ENCODE measurements at places on chromosomes 2 and 18.

GRCh38 chr2:225122583-225123486 is 80.6 kb upstream of the DOCK10 start:
- DNase-seq = peak; percentile 53

DNA sequence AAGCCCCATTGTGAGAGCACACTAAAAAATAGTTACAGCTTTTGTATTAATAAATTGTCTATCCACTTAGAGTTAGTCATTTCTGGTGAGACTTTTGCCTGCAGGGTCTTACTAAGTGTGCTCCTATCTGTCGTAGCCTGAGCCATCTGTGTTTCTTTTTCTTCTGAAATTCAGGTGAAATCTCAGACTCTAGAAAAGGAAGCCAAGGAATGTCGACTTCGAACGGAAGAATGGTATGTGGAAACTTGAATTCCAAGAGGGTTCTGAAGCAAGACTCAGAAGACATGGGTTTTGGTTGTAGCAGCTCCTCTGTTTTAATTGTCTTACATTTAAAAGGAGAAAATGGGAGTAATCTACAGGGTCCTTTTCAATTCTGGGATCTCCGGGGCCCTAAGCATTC is 70.0 kb upstream of the STON1 start:
- DNase-seq = no peak

- no peak for DNase-seq
Measured at GRCh38 chr2:72851333-72851732, 25.5 kb upstream of the EXOC6B start.

DNA sequence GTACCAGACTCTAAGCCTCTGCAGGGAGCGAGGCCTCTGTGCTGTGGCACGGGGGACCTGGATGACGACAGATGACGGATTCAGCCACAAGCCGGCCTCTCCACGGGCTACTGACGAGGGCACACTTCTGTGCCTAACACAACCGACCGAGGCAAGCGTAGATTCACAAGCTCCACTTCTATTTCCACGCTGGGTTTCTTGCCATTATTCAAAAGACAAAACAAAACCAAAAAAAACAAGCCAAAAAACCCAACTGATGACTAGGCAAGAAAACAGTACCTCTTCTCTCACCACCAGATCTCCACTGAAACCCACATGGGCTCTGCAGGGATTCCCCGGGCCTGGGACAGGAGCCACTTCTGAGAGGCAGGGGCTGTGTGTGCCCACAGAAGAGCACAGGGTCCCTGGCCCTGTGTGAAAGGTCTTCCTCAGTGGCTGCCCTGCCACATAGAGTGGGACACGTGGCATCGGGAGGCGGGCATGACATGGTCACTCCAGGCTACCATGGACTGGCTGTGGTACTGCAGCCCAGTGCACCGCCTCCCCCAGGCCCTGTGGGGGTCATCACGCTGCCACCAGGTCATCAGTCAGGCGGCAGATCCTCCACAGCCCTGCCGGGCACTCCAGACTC is 254.7 kb downstream of the HDAC4 start:
- no peak for DNase-seq

DNA sequence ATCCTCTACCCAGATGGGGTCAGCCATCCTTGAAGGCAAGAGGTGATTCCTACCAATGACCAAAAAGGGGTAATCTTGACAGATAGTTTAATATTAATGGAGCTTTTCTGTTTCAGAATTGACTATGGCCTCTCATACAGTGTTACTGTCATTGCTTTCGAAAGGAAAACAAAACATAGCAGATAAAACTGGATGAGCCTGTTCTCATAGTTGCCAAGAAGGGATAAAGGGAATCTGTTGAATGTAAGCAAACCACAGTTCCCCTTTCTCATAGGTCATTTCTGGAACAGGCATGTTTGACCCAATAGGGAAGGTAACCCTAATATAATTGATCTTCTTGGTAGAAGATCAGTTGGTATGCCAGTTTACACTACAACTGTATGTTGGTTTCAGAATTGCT is 1.6 kb downstream of the RAB27B start:
- DNase-seq = no peak

GRCh38 chr2:189783451-189783926 is 650 bp downstream of the ORMDL1 start:
- DNase-seq = peak; percentile 56

DNA sequence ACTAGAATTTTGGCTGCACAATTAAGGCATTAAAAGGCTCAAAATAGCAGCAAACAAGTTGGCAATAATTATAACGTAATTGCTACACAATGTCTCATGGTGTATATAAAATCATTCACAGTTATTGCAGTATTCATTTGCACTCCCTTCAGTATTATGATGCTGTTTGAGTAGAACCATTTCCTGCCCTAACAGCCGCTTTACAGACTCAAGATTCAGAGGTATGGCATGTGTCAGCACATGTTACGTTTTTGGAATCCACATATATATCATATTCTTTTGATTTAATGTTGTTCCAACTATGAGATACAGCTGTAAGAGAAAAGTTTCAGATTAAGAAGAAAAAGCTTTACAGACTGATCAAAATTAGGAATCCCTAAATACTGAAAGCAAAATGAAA is 56.3 kb upstream of the NCKAP5 start:
- no peak for DNase-seq

DNA sequence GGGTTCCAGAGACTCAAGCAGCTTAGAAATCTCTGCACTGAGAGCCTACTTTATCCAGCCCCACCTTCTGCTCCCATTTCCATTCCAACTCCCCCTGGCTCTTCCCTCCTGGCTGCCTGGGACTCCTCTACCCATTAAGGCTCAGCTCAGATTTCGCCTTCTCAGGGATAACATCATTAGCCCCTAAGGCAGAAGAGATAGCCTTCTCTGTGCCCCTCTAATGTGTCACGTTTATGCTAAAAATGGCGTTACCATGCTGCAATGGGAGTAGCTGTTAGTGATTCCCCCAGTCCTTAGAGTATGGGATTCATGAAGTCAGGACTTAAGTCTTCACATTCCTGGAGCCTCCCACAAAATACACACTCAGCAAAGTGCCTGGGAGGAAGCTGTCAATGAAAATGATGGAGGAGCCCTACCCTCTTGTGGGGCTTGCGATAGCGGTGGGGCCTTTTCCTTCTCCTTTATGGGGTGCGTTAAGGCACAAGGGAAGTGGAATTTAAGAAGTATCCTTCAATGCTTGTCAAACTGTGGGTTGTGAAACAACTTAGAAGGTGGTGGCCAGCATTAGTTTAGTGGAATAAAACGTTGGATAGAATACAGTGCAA is 144.7 kb upstream of the COPS8 start:
- no peak for DNase-seq

DNA sequence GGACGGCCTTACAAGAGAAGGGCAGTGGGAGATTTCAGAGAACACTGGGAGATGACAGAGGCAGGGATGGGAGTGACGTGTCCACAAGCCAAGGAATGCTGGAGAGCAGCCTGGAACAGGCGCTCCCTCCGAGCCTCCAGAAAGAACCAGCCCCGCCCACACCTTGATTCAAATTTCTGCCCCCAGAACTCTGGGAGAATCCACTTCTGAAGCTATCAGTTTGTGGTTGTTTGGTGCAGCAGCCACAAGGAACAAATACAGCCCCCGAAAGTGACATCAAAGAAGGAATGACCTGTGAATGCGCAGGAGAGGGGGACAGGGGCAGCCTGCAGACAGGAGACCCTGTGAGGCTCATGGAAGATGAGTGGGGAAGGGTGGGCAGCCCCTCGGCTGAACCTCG is 67.3 kb downstream of the TWIST2 start:
- no peak for DNase-seq

- no peak for DNase-seq
Measured at GRCh38 chr2:239949537-239949936, 75.6 kb downstream of the NDUFA10 start.

GRCh38 chr2:48767330-48767729 is 11.8 kb upstream of the LHCGR start:
- DNase-seq = no peak

DNA sequence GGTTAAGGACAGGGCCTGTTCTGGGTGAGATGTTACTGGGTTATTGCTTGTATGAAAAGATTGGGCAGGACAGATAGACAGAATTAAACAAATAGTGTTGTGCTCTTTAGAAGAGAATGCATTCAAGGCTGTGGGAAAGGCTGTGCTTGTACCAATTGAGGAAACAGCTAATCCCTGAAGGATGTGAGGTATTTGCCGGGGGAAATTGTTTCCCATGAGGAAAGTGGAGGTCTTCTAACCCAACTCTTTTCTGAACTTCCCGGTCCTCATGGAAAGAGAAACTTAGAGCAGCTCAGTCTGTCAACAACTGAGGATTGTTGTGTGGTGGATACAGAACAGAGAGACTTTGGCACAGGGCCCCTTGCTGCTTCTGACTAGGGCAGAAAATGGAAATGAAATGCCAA is 9.5 kb downstream of the SLC1A4 start:
- peak; percentile 63 for DNase-seq
